ENCODE measurements at places on chromosomes 6 and 20.

GRCh38 chr6:116631379-116631990 is 15.2 kb downstream of the RSPH4A start:
- no peak for DNase-seq

GRCh38 chr20:1297486-1297885 is 31.4 kb downstream of the SNPH start:
- no peak for DNase-seq

DNA sequence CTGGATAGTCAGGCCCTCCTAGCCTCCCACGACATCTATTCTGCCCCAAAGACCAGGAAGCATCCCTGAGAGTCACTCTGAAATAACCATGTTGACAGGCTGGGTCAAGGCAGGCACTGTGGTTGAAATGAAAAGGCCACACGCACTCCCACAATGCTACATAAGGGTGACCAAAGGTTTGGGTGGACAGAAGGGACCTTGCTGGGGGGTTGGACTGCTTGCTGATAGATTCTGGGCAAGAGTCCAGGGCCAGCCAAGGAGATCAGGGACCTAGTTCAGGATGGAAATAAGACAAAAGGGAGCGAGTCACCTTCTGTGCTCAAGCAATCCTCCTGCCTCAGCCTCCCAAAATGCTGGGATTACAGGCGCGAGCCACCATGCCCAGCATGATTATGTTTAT is 32.5 kb upstream of the DSN1 start:
- DNase-seq, result no peak

GRCh38 chr6:54031169-54031568 is 80.1 kb upstream of the MLIP start:
- no peak for DNase-seq

- no peak for DNase-seq
Measured at GRCh38 chr6:116564311-116564710, 7.0 kb upstream of the RWDD1 start.

DNA sequence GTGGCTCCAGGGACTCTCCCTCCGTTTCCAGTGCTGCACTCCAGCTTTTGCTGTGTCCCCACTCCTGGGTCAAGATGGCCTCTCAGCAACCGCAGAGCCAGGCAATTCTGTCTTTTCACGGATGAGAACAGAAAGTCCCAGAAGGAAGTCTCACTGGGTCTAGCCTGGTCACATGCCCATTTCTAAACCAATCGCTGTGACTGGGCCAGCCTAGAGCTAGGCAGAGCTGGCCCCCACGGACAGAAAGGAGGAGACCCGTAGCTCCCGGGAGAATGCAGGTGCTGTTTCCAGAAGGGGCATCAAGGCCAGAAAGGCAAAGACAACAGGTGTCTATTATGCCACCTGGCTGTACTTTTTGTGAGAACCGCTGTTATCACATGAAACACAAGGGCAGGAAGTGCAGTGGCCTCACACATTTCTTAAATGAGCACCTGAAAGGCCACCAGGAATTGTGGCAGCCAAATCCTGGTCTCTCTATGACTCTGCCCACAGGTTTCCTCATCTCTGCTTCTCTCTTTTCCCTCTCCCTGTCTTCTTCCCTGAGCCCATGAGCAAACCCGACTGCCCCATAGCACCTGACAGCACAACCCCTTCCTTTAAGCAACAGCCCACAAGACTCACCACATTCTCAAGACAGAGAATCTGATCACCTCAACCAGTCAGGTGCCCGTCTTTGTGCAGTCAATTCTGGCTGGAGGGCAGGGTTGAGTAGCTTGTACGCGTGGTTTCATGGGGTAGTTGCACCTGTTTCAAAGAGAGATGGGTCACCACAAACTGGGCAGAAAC is 37.1 kb upstream of the B4GALT5 start:
- no peak for DNase-seq

DNA sequence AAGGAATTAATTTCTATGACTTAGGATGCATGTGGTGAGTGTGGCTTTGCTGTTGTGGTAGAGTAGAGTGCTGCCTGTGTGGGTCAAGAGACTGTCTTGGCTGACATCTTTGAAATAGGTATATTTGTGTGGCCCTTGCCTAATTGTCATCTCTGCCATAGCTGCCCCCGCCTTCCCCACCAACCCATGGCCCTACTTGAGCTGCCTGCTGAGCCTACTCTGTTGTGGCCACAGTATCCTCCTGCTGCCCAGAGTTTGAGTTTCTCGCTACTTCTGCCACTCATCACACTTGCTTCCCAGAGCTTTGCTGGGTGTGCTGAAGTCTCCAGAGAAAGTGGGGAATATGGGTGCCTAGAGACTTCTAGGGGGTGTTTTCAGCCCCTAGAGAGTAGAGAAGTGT is 8.0 kb downstream of the PLCG1 start:
- no peak for DNase-seq

- DNase-seq, result no peak
Measured at GRCh38 chr6:26243752-26244151, 121.2 kb upstream of the BTN3A2 start.

DNA sequence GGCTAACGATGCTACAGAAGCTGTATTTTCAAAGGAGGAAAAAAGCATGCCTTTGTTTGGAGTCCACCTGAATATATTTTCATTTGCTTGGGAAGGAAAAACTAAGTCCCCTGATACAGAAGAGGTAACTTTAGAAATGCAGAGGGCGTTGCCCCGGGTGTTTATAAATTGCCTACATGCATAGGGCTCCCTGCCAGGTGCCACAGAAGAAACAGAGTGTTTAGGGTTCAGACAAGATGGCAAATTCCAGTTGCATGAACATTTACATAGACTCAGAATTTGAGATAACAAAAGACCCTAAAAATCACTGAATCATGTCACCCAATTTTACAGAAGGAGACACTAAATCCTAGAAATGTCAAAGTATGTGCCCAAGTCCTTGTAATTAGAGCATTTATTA is 19.9 kb downstream of the RIN2 start:
- DNase-seq, result no peak

DNA sequence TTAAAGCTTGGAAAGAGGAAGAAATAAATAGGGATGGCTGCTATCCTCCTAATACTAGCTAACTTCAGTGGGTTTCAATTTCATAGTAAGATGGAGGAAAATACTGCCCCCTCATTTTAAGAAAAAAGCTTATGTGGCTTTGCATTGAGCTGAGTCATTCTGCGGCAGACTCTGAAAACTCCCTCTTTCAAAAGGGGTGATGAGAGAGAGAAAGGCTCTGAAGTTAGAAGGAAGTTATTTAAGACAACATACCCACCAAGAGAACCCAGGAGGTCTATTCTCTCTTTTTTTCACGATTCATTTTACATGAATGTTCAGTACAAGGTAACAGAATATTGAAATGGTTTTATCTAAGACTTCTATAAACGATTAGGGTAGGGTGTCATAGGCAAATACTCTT is 4.5 kb downstream of the PRDM13 start:
- no peak for DNase-seq

- DNase-seq, result no peak
Measured at GRCh38 chr6:132598473-132598872, 8.9 kb upstream of the TAAR5 start.

- no peak for DNase-seq
Measured at GRCh38 chr6:114008331-114008730, 37.4 kb upstream of the HDAC2 start.

- no peak for DNase-seq
Measured at GRCh38 chr6:90631046-90631445, 44.2 kb upstream of the MAP3K7 start.

DNA sequence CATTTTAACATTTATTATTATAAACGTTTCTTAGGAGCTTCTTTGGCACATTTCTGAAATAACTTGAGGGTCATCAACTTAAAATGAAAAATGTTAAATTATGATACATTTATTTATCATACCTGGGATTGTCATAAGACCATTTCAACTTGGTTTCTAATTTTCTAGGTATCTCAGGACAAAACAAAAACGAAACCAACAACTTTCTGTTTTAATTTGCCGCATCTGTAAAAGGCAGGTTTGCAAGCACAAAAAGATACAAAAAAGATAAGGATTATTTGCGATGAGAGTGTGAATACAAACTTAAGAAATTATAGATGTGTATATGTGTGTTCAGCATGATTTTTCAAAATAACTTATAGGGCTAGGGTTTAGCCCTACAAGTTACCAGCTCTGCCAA is 395.0 kb upstream of the RUNX2 start:
- no peak for DNase-seq

DNA sequence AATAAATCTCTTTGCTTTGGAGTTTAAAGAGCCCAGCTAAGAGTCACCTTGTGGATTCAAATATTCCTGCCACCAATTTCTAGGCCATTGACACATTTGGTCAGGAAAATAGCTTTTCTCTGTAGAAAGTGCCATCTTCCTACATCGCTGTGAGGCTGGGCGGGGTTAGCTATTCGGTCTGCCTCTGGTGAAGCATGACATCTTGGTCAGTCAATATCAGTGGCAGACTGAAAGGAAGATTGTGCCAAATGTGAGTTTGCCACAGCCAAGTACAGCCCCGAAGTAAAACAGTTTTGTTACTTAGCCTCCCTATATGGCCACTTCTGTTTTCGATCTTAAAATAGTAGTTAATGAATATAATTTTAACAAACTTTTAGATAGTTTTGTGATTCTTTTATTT is 65.5 kb upstream of the FABP7 start:
- no peak for DNase-seq

GRCh38 chr6:26311012-26311384 is 54.0 kb upstream of the BTN3A2 start:
- peak; percentile 52 for DNase-seq

DNA sequence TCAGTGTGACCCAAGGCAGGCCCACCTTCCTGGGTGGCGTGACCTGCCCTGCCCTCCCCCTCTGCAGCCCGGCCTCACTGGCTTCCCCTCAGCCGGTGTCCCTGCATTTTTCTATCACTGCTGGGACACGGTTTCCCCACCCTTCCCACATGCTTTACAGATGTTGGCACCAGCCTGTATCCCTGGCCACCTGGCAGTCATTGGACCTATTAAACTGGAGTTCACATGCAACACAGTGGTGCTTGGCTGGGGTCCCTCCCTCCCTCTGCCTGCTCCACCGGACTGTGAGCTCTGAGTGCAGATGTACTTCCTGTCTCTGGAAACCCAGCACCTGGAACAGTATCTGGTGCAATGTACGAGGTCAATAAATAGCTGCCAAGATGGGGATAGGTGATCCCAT is 25.5 kb upstream of the STX16 start:
- DNase-seq, result no peak

DNA sequence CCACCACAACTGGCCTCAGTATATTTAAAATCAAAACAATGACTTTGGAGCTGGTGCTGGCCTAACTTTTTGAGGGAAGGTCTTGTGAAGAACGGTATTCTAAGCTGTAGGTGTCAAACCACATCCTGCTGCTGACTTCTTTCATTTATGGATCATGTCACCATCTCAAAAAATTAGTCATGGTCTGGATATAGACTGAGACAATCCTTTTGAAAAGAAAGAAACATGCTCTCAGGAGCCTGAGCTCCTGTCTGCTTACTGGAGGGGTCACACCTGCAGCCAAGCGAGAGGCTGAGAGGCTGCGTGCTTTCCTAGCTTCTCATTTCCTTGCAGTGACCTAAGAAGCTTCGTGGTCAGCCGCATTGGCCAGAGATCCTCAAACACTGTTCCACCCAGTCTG is 55.2 kb downstream of the TIAM2 start:
- peak; percentile 17 for DNase-seq

- no peak for DNase-seq
Measured at GRCh38 chr6:25125736-25126135, 153.4 kb upstream of the CARMIL1 start.

- no peak for DNase-seq
Measured at GRCh38 chr20:20199361-20200160, 147.2 kb downstream of the CFAP61 start.

DNA sequence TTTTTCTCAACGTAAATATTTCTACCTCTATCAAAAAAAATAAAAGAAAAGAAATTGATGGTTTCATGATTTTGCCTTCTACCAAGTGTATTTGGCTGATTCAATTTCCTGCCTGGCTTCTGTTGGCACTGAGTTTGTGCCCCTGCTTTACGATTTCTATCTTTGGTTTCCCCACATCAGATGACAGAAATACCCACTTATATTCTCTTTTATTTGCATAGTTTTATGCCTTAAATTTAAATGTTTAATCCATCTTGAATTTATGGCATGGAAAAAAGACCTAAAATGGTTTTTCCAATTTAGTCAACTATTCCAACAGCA is 34.3 kb downstream of the RNF24 start:
- DNase-seq, result peak; percentile 36

DNA sequence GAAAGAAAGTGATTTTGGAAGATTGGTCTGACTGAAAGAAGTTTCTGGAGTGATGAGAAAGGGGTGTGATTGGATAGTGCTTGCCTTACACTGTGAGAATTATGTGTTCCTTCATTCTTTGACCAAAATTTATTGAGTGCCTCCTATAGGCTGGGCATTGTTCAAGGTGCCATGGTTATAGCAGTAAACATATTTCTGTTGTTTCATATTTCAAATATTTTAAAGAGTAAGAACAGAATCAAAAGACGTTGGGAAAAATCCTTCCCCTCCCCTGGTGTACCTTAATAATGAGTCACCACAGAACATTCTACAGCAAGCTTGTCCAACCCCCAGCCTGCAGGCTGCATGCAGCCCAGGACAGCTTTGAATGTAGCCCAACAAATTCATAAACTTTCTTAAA is 78.6 kb downstream of the GCLC start:
- no peak for DNase-seq

- no peak for DNase-seq
Measured at GRCh38 chr20:38829296-38829875, 23.9 kb downstream of the PPP1R16B start.

- DNase-seq, result no peak
Measured at GRCh38 chr6:5164092-5164491, 79.0 kb downstream of the PPP1R3G start.

GRCh38 chr6:125647391-125647790 is 102.0 kb upstream of the HEY2 start:
- DNase-seq, result no peak

DNA sequence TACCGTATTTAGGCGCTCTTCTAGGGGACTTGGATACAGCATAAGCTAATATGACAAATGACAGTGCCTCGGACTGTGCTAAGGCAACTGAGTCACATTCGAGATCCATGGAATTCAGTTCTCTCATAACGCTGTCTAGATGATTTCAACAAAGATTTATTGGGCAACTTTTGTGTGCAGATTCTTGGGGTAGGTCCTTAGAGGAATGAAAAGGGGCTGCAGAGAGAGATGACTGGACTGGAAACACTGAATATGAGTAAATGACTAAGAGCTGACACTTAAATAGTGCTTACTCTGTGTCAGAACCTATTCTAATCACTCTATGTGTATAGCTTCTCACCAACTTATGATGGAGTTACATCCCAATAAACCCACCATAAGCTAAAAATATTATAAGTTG is 36.4 kb upstream of the MARCKS start:
- DNase-seq, result no peak

- no peak for DNase-seq
Measured at GRCh38 chr6:16583144-16583762, 178.0 kb downstream of the ATXN1 start.

GRCh38 chr6:168221497-168222079 is 98.0 kb downstream of the DACT2 start:
- no peak for DNase-seq

GRCh38 chr6:129432738-129433137 is 277.2 kb downstream of the ARHGAP18 start:
- no peak for DNase-seq

- no peak for DNase-seq
Measured at GRCh38 chr20:23009636-23010035, 25.5 kb upstream of the SSTR4 start.

Measured in CD4-positive, alpha-beta T cell treated with Interleukin-6 for 4 hours (primary cell).